Amniotic stem cell (primary cell): ENCODE measurements at places on chromosomes 1 and 21.

- no peak for DNase-seq
Measured at GRCh38 chr1:204477036-204477740, 17.4 kb downstream of the PIK3C2B start.

GRCh38 chr1:233022246-233022645, 71.8 kb downstream of the NTPCR start:
- no peak for DNase-seq

GRCh38 chr21:35840949-35841348, 219.4 kb downstream of the SETD4 start:
- no peak for DNase-seq

DNA sequence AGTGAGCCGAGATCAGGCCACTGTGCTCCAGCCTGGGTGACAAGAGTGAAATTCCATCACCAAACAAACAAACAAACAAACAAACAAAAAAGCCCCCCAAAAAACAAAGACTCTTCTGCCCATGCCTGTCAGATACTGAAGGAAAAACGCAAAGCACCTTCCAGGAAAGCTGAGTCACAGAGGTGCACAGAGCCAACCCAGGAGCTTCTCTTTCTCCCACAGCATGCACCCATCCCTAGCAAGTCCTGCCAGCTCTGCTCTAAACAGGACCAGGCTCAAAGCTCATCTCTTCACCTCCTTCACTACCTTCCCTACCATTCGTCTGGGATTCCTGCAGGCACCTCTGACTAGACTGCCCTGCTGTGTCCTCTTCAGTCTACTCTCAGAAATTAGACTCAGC, 46.5 kb downstream of the ETS2 start:
- no peak for DNase-seq

DNA sequence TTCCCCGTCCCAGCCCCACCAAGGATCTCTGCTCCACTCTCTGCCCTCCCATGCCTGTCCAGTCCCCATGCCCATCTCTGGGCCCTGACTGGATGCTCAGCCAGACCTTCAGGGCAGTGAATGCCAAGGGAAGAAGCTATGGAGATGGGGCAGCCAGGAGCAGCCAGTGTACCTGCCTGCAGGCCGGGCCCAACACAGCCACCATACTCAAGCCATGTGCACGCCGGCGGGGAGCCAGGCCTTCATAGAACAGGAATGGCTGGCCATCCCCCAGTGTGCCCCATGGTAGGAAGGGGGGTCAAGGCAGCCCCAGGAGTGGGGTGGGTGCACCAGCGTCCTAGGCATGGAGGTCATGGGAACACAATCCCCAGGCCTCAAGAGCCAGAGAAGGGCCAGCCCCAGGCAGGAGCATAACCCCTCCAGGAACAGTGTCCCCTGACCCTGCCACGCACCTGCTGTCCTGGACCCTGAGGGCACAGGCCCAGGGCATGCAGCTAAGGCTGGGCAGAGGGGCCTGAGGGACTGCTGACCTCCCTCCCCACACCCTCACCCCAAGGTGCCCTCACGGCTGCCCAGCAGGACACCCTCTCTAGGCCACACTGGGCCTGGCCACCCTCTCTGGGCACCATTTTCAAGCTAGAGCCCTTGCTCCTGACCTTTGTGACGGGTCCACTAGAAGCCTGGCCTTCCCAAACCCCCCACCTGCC, 20.3 kb upstream of the ARF1 start:
- DNase-seq: no peak

GRCh38 chr1:39720094-39720999, 18.3 kb upstream of the PPIE start:
- peak; percentile 45 for DNase-seq

DNA sequence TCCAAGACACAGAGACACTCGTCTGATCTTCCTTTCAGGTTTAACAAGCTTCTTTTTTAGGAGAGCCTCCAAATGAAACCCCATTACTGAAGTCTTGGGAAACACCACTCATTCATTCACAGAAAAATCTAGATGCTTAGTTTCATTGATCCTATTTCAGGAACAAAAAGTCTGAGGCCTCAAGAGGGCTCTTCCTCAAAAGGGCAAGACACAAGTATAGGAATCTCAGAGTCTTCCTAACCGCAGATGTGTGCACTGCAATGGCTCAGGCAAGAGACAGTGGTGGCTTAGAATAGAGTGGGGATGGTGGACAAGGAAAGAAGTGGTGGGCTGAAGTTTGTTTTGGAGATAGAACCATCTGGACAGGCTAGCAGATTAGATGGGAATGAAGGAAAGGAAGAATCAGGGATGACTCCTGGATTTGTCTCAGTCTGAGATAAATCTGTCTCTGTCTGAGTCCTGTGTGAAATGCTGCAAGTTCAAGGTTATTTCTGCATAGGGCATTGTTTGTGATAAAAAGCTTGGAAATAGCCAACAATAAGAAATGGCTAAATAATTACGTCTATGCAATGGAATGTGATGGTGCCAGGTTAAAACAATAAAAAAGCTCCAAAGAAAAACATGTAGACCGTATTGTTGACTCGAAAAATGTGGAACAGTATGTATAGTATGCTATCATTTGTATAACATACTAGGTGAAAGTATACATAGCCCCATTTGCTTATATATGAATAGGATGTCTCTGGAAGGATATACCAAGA, 8.9 kb upstream of the CTSE start:
- DNase-seq: no peak

DNA sequence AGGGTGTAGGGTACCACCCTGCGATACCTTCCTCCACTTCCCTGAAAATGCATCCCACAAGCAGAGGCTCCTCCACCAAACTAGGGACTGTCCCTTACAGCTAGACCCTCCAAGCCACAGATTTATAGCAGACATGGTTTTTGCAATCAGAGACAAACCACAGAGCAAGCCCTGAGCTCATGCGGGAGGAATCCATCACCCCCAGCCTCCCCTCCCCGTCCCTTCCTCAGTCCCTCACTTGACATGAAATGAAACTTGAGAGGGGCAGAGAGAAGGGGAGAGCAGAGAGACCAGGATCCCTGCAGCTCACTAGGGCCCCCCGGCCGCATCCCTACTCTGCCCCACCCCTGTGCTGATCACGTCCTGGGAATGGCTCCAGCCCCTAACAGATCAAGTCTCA, 94.9 kb downstream of the MRPL37 start:
- no peak for DNase-seq

DNA sequence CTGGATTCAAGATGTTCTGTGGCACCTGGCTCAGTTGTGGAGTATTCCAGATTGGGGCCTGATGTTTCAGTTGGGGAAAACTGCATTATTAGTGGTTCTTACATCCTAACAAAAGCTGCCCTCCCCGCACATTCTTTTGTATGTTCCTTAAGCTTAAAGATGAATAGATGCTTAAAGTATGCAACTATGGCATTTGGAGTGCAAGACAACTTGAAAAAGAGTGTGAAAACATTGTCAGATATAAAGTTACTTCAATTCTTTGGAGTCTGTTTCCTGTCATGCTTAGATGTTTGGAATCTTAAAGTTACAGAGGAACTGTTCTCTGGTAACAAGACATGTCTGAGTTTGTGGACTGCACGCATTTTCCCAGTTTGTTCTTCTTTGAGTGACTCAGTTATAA, 7.2 kb downstream of the FPGT start:
- DNase-seq: peak; percentile 19

DNA sequence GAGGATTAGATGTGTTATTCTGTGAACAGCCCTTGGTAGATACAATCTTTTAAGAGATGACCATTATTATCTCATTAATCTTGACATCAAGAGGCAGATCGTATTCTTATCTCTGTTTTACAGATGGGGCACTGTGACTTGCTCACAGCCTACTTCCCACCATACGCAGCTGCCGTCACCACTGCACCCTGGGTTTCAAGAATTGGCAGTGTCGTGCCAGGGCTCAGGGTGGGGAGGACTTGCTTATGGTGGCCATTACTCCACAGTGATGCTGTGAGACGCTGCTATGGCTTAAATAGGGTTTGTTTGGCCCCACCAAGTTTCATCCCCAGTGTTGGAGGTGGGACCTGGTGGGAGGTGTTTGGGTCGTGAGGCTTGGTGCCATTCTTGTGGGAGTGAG, 45.4 kb upstream of the ZC3H12A start:
- no peak for DNase-seq
